ENCODE measurements at places on chromosomes 16 and 17.

DNA sequence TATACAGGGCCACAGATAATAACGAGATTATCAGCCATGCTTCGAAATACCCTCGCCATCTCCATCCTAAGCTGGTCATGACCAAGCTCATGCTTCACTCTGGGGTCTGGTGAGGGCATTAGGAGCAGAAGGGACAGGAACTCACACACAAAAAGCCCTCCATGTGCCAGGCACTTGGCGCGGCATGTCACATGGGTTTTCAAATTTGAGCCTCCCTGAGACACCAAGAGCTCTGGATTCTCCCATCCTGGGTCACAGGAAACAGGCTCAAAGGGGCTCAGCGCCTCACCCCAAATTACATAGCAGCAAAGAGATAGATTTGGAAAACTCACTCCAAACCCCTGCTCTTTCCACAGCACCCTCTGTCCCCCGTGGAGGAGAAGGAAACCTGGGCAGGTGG is 239.5 kb downstream of the GSG1L start:
- DNase-seq, result no peak

DNA sequence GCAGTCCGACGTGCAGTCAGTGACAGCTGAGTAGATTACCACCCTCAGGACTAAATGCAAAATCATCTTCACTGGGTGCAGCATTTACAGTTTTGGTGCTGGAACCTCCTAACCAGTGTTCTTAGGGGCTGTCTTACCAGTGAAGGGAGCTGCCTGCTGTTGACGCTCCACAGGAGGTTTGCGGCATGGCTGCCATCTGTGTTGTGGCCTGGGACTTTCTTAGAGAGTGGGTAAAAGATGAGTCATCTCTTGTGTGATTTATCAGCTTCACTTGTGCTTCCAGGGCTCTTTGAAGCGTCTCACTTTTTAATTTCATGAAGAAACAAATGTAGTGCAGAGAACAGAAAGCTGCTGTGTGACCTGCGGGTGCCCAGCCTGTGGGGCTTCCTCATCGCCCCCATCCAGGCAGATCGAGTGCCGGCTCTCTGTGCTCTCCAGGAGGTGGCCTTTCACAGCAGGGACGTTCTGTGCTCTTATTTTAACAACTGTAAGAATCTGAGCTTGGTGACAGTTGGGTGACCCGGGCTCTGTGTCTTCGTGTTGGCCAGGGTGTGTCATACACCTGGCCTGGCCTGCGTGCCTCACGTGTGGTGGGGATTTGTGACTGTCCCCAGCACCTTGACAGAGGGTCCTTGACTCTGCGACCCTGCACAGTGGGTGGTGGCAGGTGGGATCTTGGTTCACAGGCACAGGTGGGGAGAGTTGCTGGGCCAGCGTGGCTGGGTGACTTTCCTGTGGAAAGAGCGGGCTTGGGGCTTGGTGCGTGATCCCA is 24.3 kb upstream of the ZNF750 start:
- DNase-seq, result no peak

GRCh38 chr16:24344784-24345183 is 88.6 kb downstream of the CACNG3 start:
- DNase-seq, result no peak

- no peak for DNase-seq
Measured at GRCh38 chr17:59401274-59401673, 69.8 kb downstream of the YPEL2 start.

GRCh38 chr17:69031839-69032238 is 28.9 kb downstream of the ABCA9 start:
- DNase-seq, result no peak

DNA sequence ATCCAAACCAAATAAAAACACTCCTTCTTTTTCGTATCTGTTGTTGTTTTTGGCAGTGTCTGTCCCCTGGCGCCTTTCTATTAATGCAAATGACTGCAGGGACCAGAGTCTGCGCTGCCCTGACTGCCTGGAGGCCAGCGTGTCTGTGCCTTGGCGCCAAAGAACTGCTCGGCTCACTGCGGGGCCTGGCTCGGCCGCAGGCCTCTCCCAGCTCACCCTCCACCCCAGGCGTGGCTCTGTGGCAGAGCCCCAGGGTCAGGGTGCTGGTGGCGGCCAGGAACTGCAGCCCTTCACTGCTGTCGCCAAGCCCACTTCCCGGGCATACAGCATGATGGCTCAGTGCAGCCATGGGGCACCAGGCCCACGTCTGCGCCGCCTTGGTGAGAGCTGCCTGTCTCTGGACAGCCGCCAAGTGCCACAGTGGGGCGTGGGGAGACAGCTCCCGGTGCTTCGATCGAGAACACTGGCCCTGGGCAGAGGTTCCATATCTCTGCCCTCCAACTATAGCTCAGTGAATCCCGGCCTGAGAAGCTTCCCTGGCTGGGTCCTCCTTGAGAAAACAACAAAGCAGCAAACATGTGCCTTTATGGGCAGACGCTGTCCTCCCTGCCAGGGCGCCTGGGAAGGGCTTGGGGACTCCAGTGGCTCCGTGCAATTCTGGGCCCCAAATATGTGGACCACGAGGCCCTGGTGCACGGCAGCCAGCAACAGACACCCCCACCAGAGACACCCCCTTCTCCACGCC is 11.1 kb downstream of the CANT1 start:
- no peak for DNase-seq

GRCh38 chr16:88687254-88687576 is 908 bp upstream of the SNAI3 start:
- DNase-seq, result no peak

DNA sequence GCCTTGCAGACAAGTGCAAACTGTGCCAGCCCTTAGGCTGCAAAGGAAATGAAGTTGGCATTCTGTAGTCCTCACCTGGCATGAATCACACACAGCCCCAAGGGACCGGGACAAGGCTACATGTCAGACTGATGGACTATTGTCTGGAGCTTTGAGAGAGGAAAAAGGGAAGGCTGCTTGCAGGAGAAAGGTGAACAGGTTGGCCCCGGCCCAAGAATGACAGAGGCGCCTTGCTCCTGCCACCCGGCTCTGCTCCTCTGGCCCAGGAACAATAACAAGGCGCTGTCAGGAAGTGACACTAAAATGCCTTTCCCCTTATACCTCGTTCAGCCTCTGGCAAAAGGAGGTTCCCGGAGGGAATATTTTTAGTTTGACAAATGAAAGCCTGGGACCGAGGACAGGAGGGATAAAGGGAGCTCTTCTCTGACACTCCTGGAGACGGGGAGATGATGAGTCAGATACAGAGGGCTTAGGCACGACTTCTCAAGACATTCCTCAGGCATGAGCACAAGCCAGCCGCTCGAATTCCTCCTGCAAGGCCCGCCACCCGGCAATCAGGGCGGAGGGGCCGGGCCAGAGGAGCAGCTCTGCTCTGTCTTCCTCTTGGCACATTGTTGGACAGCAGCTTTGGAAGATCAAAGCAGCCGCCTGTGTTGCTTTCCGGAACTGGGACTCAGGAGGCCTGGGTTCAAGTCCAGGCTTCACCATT is 105.8 kb downstream of the NOG start:
- no peak for DNase-seq

DNA sequence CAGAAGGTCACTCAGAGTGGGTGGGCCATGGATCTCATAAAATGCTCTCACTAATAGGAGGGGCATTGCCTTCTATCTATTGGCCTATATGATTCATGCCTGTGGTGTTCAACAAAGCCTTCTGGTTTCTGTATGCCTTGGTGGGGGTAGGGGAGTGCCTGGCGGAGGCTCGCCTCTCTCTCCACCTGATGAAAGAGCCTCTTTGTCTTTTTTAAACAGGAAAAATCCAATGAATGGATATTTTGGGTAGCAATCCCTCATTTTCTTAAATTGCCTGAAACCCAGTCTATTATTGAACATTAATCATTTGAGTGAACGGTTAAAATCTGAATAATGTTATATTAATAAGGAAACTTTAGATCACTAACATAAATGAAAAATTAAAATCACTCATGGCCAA is 90.6 kb downstream of the TOX3 start:
- DNase-seq, result no peak

DNA sequence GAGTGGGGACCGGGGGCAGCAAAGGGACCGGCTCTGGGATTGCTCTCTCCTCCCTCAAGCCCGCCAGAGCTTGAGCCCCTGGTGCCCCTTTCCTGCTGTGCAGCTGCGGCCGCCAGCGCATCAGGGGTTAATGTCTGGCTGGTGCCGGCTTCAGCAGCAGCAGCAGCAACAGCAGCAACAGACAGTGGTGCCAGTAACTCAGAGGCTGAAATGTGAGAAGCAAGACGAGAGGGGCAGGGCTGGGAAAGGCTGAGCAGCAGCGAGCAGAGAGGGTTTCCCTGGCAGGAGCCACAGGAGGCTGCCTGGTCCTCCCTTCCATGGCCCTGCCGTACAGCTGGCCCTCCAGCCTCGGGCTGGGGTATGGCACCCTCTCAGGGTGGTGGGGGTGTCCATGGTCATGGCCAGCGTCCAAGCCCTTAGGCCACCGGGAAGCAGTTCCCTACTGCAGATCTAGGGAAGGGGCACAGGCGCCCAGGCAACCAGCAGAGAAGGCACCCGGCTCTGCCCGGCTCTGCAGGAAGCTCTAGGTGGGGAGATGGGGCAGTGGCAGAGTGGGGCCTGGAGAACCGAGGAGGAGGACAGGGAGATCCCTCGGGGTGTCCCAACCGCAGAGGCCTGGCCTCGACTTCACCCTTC is 21.1 kb upstream of the TFAP4 start:
- no peak for DNase-seq

GRCh38 chr16:31094088-31094423 is 541 bp downstream of the VKORC1 start:
- DNase-seq, result no peak

GRCh38 chr17:59160157-59161025 is 4.8 kb downstream of the PRR11 start:
- no peak for DNase-seq

- no peak for DNase-seq
Measured at GRCh38 chr16:64392456-64392855, 729.4 kb downstream of the CDH11 start.

DNA sequence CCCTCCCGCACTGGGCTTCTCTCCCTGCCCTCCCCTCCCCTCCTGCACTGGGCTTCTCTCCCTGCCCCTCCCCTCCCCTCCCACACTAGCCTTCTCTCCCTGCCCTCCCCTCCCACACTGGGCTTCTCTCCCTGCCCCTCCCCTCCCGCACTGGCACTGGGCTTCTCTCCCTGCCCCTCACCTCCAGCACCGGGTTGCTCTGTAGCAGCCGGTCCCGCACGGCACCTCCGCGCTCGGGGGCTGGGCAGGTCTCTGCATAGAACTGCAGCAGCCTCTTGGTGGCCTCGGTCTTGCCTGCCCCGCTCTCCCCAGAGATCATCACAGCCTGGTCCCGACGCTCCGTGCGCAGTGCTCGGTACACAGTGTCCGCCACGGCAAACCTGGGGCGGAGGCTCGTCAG is 9.8 kb downstream of the MYO1C start:
- no peak for DNase-seq

GRCh38 chr17:35046740-35047283 is 16.7 kb downstream of the RFFL start:
- no peak for DNase-seq

Measured in KG1 (cell line).